Activated CD4-positive, alpha-beta T cell treated with anti-CD3 and anti-CD28 coated beads for 4 hours (primary cell): ENCODE measurements at places on chromosomes 7 and 10.

- DNase-seq = no peak
Observed at GRCh38 chr7:135385209-135385608, 124.7 kb downstream of the CNOT4 start.

DNA sequence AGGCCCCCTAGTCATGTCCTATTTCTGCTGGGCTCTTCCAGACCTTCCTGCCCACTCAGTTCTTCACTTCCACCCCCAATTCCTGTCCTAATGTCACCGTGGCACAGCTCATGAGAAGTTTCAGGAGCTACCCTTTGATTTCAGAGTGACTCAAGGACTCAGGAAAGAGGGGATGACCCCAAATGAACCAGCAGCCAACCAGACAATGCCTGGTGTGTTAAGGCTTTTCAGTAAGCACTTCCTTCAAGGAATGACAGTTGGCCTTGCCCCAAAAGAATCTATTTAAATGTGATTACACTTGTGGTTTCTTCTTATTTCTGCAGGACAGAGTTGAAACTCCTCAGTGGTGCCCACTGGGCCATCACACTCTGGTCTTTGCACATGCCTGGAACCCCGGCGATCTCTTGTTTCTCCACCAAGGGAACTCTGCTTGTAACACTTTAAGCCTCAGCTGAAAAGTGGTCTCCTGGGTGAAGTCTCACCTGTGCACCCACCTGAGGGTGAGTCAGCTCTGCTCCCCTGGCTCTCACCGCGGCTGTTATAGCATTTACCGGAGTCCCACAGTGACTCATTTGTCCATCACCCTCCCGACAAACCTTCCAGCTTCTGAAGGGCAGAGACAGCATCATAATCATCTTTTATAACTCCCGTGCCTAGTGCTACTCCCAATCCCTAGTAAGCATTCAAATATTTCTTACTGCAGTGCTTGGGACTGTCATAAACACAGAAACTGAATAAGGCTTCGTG lies 123.0 kb upstream of the SVIL start:
- DNase-seq = no peak

DNA sequence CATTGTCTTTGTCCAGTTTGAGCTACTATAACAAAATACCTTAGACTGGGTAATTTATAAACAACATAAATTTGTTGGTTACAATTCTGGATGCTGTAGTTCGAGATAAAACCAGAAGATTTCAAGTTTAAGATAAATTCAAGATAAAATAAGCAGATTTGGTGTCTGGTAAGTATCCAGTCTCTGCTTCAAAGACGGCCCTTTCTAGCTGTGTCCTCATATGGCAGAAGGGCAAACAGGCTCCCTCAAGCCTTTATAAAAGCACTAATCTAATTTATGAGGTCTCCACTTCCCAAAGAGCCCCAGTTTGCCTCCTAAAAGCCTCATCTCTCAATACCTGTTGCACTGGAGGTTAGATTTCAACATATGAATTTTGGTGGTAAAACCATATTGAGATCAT lies 31.1 kb upstream of the SGCE start:
- no peak for DNase-seq

DNA sequence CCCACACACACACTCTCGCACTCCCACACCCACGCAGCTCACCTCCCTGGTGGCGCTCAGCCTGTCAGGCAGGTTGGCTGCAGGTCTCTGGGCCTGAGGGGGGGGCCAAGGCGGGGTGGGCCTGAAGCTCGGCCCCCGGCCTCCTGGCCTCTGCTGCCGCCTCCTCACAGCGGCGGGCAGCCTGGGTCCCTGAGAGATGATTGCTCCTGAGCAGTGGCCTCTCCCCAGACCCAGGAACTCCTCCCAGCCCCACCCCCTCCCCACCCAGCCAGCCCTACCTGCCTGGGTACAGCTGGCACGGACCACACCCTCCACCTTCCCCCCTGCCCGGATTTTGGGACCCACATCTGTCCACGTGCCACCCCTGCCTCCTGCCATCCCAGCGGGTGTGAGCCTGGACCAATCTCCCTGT lies 4.6 kb upstream of the TMEM184A start:
- no peak for DNase-seq

DNA sequence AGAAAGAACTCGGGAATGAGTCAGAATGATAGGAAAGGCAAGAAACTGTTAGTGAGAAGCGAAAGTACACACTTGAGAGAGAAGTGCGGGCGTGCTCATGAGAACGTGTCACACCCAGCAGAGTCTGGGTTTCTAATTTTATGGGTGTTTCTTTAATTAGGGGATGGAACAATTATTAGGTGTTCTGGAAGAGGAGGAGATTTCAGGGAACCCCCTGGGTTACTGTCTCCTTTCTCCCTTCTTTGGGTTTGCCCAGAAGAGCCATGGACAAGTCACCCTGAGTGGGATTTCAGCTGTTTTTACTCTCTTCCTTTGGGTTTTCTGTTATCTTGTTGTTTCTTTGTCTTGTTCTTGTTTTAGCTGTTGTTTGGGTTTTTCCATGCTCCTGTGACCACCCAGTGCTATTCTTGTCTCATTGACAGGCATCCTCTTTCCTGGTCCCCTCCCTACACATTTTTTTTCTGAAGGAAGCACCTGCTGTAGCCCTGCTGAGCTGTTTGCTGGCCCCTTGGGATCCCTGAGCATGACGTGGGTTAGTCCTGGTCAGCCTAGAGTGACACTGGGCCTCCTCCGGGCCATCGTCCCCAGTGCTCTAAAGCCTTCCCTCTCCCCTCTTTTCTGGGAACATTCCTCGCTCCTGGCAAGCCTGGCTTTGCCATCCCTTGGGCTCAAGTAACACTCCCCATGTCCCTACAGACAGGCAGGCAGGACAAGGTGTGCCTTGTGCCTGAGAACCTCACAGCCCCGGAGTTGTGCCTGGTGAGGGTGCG lies 3.5 kb downstream of the SH2D4B start:
- no peak for DNase-seq

GRCh38 chr7:37701769-37702168 lies 18.2 kb downstream of the GPR141 start:
- no peak for DNase-seq

GRCh38 chr10:89019569-89020327 lies 29.1 kb downstream of the FAS start:
- no peak for DNase-seq

DNA sequence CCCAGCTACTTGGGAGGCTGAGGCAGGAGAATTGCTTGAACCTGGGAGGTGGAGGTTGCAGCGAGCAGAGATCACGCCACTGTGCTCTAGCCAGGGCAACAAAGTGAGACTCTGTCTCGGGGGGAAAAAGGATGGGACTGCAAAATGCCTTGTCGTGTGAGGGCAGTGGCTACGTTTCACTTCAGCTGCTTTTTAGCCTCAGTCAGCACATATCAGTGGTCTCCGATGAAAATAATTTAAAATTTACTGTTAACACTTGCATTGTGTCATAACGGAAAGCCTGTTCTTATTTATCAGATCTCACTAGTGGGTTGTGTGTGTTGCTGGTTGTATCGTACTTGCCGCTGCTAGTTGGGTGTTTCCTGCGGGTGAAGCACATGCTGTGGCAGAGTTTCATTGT lies 61.9 kb downstream of the RBM33 start:
- DNase-seq = no peak

DNA sequence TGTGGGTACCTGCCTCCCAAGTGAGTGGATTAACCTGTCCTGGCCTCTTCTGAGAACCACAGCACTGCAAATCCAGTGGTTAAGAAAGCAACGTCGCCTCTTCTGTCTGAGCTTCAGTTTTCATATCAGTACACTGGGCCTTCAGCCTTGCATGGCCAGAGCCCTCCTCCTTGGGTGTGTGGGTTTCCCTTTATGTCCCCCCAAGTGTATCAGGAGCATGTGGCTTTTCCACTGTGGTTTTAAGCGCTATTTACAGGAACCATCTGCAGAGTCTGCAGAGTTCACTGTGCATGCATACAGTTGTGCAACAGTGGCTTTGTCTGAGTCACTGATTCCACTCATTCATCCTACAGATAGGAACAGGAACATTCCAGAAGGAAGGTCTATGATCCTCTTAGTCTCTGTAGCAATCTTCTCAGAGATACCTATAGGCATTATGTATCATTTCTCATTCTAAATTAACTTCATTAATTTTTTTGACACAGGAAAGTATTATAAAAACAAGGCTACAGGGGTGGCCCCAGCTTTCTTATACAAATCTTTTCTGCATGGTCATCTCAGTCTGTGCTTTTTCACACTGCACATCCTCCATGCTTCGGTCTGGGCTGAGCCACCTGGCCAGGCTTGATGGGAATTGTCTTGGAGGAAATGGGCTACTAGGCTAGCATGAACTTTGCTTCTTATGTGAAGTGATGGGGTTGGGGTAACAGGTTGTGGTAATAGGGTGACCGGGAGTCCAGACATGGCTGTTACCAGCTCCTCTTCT lies 17.1 kb downstream of the MBL2 start:
- DNase-seq = no peak

GRCh38 chr10:84317174-84317573 lies 11.2 kb upstream of the CCSER2 start:
- no peak for DNase-seq

- peak; percentile 79 for DNase-seq
Observed at GRCh38 chr7:48109848-48110663, 21.0 kb downstream of the UPP1 start.

GRCh38 chr7:67105377-67105776 lies 108.7 kb downstream of the TYW1 start:
- DNase-seq = no peak

DNA sequence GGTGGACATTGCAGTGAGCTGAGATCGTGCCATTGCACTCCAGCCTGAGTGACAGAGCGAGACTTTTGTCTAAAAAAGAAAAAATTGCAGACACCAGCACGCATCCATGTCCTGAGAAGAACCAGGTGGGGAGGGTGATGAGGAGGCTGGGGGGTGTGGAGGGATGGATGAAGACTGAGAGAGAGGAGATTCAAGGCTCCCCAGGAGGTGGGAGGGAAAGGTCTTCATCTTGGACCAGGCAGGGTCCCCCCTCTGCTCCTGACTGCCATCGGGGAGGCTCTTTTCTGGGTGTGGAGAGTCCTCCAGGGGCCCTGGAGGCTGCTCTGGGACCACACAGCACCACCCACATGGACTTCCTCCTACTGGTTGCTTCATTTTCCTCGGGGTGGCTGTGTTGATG lies 1.5 kb downstream of the SCART1 start:
- no peak for DNase-seq

DNA sequence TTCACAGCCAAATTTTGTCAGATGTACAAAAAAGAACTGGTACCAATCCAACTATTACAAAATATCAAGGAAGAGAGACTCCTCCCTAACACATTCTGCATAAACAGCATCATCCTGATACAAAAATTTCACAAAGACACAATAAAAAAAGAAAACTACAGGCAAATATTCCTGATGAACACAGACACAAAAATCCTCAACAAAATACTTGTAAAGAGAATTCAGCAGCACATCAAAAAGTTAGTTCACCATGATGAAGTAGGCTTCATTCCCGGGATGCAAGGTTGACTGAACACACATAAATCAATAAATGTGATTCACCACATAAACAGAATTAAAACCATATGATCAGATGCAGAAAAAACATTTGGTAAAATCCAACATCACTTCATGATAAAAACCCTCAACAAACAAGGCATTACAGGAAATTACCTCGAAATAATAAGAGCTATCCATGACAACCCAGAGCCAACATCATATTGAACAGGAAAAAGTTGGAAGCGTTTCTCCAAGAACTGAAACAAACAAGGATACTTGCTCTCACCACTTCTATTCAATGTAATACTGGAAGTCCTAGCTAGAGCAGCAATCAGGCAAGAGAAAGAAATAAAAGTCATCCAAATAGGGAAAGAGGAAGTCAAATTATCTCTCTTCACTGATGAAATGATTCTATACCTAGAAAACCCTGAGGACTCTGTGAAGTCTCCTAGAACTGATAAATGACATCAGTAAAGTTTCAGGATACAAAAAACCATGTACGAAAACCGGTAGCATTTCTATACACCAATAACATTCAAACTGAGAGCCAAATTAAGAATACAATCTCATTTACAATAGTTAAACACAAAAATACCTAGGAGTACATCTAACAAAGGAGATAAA lies 223.1 kb downstream of the REEP3 start:
- DNase-seq = no peak

DNA sequence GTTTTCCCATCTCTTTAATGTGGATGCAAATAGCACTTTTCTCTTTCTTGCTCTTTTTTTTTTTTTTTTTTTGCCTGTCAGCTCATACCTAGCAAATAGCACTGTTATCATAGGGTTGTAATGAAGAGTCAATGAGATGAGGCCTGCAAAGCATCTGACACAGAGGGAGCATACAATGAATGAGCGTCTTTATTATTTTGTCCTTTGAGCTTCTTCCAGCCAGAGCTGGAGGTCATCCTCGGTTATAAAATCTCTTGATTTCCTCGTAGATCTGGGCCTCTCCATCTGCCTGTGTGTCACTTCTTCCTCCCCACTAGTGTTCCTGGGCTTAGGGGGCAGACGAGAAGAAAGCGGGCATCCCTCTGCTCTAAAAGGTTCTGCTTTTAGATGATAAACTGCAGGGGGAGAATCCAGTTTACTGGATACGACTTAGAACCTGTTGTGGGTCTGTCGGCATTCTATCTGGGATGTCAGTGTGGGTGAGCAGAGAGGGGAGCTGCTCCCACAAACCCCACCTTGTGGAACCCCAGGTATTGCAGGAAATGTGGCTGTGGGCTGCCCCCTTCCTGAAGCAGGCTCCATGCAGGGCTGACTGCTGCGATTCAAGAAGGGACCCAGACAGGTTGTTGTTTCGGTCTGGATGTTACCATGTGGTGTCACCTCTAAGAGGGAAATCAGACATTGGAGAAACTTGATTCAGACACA lies 135.8 kb upstream of the GPR26 start:
- no peak for DNase-seq

DNA sequence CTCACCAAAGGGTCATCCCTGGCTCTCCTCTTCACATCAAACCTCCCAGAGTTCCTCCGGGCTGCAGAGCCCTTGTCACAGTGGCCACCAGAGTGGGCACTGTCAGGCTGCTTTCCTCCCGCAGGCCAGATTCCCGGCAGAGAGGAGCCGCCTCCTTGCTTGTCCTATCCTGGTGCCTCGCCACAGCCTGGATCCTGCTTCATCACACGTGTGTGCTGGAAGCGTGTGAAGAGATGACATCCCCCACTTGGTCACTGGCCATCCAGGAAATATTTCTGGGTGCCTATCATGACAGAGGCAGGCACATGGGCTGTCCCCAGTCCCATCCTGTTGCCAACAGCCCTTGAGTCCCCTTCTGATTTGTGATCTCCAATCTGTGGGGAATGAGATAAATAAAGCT lies 15.0 kb downstream of the INSIG1 start:
- DNase-seq = no peak

DNA sequence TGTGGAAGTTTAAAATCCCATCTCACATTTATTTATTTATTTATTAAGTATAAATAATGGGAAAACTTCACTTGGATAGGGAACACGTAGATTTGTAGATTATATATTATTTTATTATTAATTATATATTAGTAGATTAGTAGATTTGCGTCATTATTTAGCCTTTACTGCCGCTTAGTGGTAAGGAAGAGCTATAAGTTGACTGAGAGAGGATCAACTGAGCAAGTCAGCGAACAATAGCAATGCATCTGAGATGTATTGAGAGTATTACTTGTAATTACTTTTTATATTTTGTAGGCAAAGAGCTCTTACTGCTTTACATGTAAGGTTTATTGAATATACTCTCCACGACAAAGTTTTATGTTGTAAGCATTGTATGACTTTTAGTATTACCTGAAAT lies 244.5 kb upstream of the ANKRD30A start:
- no peak for DNase-seq
